ENCODE measurements at places on chromosomes 11 and 22.

GRCh38 chr11:127390465-127390864 is 389.9 kb upstream of the KIRREL3 start:
- DNase-seq = no peak

- DNase-seq = no peak
Observed at GRCh38 chr22:37354670-37355069, 72.4 kb downstream of the CYTH4 start.

DNA sequence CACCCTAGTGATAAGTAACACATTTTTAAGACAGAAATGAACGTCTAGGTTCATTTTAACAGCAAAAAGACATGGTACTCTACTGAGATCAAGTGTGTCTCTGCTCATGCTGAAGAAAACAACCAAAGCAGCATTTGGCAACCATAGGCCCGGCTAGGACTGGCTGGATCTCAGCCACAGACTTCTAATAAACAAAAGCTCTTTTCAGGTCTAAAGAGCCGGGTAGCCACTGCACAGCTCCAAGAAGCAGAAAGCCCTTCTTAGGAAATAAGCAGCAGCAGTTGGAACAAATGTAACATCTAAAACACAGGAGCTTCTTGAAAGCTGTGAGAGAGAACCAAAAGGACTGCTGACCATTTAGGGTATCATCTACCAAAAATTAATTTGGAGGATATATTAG is 37.6 kb downstream of the PITPNB start:
- no peak for DNase-seq

GRCh38 chr22:41048791-41049717 is 43.3 kb upstream of the EP300 start:
- peak; percentile 57 for DNase-seq

GRCh38 chr11:131474947-131475346 is 104.5 kb downstream of the NTM start:
- no peak for DNase-seq

DNA sequence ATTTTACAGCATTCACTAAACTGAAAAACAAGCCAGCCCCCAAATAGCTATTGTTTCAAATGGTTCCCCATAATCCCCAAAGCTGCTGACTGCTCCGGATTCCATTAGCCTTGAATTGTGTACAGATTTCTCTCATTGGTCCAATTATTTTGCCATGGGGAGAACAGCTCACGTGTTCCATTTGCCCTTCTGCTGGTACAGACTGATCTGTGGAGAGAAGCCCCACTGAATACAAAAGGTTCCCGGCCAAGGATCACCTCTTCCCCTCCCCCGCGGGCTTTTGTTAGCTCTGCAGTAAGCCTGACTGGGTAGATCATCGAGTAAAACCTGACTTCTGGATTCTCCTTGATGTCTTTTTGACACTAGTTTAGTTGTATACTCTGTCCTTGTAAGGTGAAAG is 9.1 kb upstream of the MAPK8IP1 start:
- no peak for DNase-seq

GRCh38 chr11:77213589-77214428 is 85.8 kb downstream of the MYO7A start:
- no peak for DNase-seq

GRCh38 chr11:133955081-133955891 is 1.5 kb downstream of the IGSF9B start:
- no peak for DNase-seq

- DNase-seq = no peak
Observed at GRCh38 chr22:19058713-19059451, 63.3 kb downstream of the DGCR2 start.

GRCh38 chr11:72684236-72684912 is 10.2 kb upstream of the PDE2A start:
- no peak for DNase-seq

DNA sequence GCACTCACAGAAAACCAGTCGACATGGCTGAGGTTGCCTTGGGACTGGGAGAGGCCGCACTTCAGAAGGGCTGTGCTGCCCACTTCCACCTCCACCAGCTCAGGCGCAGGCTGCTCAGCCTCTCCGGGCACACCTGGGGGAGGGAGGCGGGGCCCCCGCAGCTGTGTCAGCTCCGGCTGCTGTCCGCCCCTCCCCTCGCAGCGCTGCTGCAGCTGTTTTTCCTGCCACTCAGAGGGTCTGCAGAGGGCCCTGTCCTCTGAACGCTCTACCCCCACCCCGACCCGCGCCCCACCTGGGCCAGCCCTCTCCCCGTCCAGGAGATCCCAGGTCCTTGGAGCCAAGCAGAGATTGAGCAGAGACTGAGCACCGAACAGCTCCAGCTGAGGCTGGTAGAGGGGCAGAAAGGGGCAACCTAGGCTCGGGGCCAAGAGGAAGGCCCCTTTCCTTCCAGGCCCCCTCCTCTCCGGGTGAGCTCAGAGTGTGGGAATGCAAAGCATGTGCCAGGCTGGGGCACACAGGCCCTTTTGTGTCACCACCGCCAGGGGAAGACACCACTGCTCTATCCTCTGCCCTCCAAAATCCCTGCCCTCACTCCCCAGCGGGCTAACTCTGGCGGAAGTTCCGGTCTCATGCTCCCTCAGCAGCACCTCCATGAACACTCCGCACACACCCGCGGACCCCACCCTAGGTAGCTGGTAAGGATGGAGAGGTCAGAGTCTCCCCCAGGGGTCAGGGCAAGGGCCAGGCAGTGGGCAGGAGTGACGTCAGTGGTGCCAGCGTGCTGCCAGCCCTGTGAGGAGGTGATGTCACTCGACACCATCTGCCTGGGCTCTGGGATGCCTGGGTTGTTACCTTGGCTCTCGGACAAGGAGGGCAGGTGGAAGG is 1.6 kb downstream of the MCAM start:
- DNase-seq = no peak

GRCh38 chr11:116224889-116225200 is 547.9 kb downstream of the BUD13 start:
- no peak for DNase-seq

GRCh38 chr11:64878223-64878493 is 263 bp downstream of the EHD1 start:
- DNase-seq = no peak

- no peak for DNase-seq
Observed at GRCh38 chr11:129012880-129013279, 70.2 kb upstream of the TP53AIP1 start.

GRCh38 chr11:102926961-102927623 is 28.4 kb downstream of the MMP13 start:
- DNase-seq = no peak

DNA sequence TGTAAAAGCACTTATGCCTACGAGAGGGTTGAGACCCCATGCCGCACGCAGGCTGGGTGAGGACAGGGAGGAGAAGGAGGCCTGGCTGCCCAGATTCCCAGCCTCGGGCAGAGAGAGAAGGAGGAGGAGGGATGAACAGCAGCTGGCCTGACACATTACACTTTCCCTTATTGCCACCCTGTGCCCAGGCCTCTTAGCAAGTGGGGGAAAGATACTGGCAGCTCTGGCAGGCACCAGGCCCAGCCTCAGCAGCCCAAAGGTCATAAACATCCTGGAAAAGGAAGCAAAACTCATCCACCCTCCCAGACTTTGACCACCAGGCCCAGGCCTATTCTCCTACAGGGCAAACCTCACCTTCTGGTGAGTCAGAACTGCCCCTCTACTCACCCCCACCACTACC is 4.7 kb downstream of the PLAAT3 start:
- no peak for DNase-seq

DNA sequence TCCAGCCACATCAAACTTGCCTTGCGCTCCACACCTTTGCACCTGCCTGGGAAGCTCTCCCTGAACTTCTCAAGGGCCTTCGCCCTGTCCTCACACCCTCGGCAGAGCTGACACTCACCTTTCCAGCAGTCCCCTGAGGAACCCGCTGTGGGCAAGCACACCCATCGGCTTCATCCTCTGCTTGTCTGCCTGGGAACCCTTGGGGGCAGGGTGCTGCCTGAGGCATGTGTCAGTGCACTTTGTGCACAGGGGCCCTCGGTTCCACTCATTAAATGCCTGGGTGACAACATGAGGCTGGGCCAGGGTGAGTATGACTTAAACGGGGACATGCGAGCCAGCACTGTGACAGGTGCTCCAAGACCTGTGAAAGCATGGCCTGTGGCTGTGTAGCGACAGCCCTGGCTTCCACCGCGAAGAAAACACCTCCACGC is 2.6 kb upstream of the LRFN4 start:
- no peak for DNase-seq

- no peak for DNase-seq
Observed at GRCh38 chr11:129625930-129626329, 189.7 kb upstream of the TMEM45B start.

DNA sequence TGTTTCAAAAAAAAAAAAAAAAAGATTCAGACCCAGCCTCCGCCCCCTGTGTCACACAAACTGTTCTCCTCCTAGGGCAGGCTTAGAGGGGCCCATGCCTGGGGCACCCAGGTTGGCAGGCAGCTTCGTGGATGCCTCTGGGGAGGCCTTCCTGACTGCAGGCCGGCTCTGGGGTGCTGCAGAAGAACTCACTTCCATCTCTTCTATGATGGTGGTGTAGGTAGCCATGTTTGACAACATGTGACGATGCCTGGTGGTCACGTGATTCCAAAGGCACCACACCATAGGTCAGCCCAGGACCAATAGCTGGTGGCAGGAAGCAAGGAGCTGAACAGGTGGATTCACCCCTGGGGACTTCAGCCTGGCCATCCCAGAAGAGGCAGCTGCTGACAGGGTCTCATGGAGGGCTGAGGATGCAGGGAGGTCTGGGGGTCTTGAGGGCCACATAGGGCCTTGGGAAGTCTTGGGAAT is 24.1 kb upstream of the CELSR1 start:
- no peak for DNase-seq

- no peak for DNase-seq
Observed at GRCh38 chr11:11895672-11896071, 53.9 kb downstream of the USP47 start.

- DNase-seq = peak; percentile 89
Observed at GRCh38 chr11:107043242-107044006, 25.1 kb upstream of the GUCY1A2 start.

All from HFF-Myc (cell line).